ENCODE measurements at places on chromosomes 1 and 21.

GRCh38 chr1:74504933-74505512 lies 7.4 kb downstream of the LRRC53 start:
- DNase-seq: no peak

DNA sequence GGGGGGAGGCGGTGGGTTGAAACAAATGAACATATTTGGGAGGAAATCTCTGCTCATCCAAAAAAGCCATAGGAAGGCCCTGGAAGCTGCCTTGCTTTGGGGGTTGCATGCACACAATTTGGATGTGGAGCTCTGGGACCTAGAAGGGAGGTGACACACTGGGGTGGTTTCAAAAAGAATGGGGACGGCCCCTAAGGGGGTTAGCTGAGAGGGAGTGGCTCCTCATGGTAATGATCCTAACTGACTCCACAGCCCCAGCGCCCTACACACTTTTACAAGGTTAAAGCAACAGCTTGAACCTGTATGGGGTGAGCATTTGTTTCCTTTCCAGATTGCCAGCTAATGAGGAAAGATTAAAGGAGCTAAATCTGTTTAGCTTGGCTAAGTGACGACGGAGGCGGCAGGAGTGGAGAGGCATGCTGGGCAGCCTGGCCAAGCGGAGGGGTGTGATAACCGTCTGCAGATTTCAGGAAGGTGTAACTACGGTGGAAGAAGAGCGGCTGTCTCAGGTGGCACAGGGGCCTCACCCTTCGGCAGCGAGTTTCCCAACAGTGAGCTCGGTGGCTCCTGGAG lies 107.3 kb downstream of the RNF220 start:
- DNase-seq: no peak

DNA sequence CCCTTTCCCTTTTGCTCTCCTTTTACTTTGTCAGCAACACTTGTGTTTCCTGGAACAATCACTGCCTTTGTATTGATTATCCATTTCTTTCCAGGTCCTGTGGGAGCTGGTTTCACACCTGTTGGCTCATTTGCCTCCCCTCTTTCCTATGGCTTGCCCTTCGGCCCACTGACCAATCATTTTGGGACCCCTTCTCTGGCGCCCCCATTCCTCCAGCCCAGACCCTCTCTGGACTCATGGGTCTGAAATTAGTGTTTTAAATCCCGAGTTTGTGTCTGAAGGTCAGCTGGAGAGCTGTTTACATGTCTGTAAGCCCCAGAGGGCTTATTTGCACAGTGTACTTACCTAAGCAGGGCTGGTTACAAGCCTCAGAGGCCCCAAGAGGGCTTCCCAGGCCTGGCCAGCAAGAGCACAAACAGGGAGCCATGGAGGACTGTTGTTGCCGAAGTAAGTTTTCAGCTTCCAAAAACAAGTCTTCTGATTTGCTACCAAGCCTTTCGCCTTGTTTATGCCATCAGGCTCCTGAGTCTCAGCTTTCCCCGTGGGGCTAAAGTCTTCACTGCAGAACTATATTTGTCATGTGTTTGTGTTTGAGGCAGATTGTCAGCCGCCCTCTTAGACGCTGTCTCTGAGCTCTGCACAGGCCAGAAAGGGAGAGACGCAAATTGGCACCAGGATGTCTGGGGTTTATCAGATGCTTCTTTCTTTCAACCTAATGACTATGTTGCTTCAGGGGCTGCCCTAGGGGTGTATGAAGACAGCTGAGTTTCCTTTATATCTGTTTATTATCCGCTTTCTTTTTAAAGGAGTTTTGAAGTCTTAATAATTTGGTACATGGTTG lies 93.0 kb downstream of the ATP1A1 start:
- no peak for DNase-seq

DNA sequence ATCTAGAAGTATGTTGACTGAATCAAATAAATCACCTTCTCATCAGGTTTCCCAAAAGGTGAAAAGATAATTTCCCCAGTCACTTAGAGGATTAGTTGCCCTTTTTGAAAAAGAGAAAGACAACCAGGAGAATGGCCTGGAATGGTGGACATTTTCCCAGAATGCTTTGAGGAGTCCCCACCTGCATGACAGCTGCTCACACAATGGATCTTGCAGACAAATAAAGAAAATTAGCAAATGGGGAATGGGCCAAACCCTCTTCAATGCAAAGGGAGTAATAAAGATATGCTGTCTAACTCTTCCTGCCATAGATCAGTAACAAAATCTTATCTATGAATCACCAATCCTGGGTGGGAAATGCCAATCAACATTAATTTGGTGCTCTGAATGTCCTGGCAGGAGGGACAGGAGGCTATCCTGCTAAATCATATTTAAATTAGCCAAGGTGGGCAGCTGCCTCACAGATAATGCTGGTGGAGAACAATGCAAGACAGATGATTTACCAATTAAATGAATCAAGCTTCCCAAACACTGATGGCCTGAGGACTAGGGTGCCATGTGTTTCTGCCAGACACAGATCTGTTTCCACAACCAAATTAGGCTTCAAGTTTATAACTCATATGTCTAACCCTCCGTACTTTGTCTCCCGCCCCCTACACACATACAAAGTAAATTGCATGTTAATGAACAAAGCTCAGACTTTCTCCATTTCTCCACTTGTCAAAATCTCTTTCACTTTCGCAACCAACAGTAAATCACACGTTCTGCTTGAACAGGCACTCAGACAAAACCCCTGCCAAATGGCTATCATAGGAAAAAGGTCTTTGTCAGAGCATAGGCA lies 488.0 kb upstream of the PLXNA2 start:
- no peak for DNase-seq

DNA sequence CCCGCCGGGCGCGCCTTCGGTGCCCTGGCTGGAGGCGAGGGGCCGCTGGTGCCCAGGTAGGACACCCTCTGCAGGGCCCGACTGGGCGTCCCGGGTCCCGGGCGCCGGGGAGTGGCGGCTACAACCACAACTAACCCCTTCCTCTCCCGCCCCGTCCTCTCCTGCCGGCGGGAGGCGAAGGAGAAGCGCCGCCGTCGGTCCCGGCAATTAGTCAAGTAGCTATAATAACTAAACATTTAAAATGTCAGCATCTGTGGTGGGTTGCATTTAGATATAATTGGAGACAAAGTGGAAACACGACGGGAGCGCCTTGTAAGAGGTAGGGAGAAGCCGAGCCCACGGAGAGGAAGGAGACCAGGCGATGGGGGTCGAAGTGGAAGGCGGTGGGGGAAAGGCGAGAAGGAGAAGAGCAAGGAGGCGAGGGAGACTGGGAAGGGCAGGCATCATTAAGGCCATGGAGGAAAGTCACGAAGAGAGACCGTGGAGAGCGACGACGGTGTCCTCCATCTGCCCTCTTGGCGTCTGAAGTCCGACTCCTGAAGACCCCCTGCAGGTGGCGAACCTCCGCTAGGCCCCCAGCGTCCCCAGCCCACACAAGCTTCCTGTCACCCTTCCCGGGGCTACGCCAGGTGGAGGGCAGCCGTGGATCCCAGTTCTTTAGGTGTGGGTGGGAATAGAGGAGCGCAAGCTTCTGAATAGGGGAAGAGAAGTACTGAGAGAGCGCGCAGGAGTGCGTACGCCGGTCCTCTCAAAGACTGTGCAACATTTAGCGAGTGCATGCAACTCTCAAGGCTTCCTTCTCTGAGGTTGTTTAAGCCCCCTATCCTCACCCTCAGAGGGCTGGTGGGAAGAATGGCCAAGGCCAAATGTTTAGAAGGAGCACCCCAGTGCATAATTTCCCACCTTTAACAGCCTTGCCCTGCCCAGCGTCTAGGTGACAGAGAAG lies 1.6 kb downstream of the CNIH3 start:
- DNase-seq: no peak

GRCh38 chr21:34192646-34193285 lies 119.4 kb downstream of the MRPS6 start:
- no peak for DNase-seq

DNA sequence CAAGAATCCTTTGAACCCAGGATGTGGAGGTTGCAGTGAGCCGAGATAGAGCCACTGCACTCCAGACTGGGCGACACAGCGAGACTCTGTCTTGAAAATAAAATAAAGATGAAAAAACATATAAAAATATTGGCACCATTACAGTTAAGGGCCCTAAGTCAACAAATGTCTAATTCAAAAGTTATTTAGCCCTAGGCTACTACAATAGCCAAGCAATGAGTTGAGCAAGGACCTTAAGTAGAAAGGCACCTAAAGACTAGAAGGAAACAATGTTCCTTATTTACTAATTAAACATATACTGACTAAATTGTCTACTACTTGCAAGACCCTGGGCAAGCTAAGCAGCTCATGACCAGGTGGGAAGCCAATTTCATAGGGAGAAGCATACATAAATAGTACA lies 4.1 kb downstream of the PIK3R3 start:
- DNase-seq: no peak

DNA sequence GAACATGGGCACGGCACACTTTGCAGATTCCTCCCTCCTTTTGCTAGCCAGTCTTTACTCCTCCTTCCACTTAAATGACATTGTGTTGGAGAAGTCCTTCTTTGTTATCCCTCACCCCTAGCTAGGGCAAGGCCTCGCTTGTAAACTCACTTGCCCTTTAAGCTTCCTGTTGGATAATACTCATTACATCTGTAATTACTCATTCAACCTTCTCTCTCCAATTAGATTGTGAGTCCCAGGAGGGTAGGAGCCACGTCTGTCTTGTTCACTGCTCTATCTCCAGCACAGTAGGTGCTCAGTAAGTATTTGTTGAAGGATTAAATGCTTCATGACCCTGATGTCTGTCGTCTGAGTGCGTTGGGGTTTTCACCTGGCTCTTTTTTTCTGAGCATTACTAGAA lies 98.7 kb upstream of the USP24 start:
- DNase-seq: no peak
